ENCODE measurements at places on chromosomes 7 and 10.

- no peak for DNase-seq
These were observed 374.6 kb upstream of the GHITM start for GRCh38 chr10:83764666-83765065.

DNA sequence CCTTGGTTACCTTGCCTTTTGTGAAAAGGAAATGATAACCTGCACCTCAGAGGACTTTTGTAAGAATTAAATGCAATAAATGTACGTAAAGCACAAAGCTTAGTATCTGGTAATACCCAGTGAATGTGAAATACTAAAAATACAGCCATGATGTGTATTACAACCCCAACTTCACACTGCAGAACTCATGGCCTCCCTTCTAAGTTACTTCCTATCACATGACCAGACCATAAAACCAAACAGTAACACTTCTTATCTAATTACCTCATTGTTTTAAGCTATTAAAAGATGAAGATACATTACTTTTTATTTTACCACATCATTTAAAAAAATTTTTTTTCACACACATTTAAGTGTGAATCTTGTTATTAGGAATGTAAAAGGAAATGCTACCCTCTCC, 29.0 kb downstream of the VPS41 start:
- no peak for DNase-seq

GRCh38 chr7:117066668-117067067, 113.4 kb downstream of the ST7 start:
- no peak for DNase-seq

GRCh38 chr7:112876877-112877276, 86.7 kb upstream of the TMEM168 start:
- DNase-seq, result no peak

DNA sequence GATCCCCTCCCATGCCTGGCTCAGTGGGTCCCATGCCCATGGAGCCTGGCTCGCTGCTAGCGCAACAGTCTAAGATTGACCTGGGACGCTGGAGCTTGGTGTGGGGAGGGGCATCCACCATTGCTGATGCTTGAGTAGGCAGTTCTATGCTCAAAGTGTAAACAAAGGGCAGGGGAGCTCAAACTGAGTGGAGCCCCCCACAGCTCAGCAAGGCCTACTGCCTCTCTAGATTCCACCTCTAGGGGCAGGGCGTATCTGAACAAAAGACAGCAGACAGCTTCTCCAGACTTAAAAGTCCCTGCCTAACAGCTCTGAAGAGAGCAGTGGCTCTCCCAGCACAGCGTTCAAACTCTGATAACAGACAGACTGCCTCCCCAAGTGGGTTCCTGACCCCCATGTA, 31.2 kb upstream of the FFAR4 start:
- DNase-seq, result no peak

GRCh38 chr7:54841772-54842697, 83.0 kb upstream of the SEC61G start:
- DNase-seq, result no peak

GRCh38 chr7:31186202-31186601, 134.1 kb downstream of the ADCYAP1R1 start:
- no peak for DNase-seq

DNA sequence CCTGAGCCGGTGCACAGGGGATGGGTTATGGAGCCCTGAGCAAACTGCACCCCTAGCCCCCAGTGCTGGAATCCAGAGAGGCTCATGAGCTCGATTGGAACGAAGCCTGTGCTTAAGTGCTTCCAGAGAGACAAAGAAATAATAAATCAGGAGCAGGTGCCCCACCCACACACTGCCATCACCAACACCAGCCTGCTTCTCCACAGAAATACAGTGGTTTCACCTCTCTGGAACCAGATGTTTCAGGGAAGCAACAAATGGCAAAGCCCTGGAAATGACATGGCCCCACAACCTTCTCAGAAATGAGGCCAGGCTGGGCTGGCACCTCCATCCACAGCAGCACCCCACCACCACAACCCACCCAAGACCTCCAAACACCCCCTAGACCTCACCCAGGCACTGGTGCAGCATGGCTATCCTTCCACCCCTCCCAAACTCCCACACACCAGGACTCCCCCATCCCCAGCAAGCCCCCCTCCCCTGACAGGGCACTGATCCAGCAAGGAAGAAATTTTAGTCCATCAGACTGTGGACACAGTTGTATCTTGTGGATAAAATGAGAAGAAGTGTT, 4.1 kb upstream of the SLC18A3 start:
- DNase-seq, result no peak

Data from NCI-H1417 treated with DMSO at 0.1 percent for 48 hours (cell line).